Peyer's patch (tissue), 4 donors: ENCODE measurements at places on chromosomes 11 and 22.

DNA sequence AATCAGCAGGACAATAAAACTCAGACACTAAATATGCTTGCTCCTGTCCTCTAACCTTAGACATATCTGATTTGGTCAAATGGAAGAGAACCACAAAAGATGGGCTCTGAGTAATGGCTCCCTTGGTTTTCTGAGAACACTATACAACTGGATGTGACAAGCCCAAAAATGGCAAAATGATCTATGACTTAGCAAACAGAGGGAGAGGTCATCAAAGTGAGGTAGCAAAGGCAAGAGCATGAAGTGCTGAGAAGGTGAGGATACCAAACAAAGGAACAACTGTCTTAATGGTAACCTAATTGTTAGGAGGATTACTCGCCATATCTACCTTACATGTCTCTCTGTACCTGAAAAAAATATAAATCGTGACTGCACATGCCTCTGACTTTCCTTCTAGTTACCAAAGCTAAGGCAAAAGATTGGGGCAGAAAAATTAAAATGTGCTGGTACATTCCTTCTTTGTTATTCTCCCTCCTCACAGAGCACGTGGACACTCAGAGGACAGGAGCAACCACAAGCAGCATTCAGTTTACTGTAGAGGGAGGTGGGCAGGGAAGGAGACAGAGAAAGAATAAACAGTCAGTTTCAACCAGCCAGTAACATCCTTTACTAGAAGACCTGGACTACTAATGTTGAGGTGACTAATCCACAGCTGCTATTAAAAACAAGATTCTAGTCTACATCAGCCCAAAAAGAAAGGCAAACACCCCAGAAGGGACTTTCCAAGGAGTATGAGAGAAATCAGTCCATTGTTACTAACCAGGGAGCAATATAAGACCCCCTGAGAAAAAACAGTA is 88.8 kb downstream of the AMBRA1 start:
- DNase-seq = no peak
- H3K4me3 ChIP-seq = no peak overlapping the region
- no peaks in the 10 kb centered on the region for H3K27me3 ChIP-seq
- peak overlapping the region; percentile 75 for H3K27ac ChIP-seq
- peaks cover 31% of the 10 kb centered on the region for H3K36me3 ChIP-seq

DNA sequence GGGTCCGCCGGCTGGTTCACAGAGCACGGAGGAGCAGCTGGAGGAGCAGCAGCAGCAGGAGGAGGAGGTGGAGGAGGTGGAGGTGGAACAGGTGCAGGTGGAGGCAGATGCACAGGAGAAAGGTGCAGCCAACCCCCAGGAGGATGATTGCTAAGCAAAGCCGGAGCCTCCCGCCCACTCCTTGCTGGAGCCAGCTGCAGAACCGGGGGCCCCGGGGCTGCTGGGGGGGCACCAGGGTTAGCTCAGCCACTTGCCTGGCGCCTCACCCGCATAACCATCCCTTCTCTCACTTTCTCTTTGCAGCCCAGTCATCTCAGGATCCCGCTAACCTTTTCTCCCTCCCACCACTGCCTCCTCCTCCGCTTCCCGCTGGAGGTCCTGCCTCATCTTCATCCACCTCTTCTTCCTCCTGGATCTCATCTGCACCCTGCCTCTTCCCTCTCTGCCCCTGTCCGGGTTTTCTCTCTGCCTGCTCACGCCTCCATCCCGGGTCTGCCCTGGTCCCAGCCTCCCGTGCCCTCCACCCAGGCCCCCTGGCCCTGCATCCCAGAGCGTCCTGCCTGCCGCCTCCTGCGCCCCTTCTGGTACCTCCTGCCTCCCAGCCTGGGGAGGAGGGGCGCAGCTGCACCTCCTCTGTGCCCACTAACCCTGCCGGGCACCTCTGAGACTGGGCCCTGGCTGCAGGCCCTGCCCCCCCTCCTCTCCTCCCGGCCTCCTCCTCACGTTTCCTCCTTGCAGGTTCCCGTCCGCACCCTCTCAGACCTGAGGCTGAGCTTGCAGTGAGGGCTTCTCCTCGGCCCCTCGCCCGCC is 9.5 kb downstream of the KCTD17 start:
- DNase-seq = no peak
- H3K4me1 ChIP-seq = peaks cover 7% of the 10 kb centered on the region
- peaks cover 17% of the 10 kb centered on the region for H3K36me3 ChIP-seq
- no peak overlapping the region for H3K4me3 ChIP-seq
- H3K27me3 ChIP-seq = no peaks in the 10 kb centered on the region

- peak; percentile 76 for DNase-seq
- H3K27me3 ChIP-seq = no peaks in the 10 kb centered on the region
- peak overlapping the region; percentile 77 for H3K27ac ChIP-seq
Measured at GRCh38 chr22:24155627-24156140, 25.6 kb upstream of the SUSD2 start.

GRCh38 chr11:69100454-69101114 is 51.9 kb downstream of the TPCN2 start:
- no peak overlapping the region for H3K27ac ChIP-seq
- H3K4me3 ChIP-seq = no peak overlapping the region
- no peak for DNase-seq
- H3K27me3 ChIP-seq = no peaks in the 10 kb centered on the region
- H3K4me1 ChIP-seq = no peaks in the 10 kb centered on the region
